ENCODE measurements at places on chromosomes 2 and 18. TPM values are rescaled to one million over a fixed set of nuclear protein-coding genes. Genes with fewer than 3 reads are reported as not detected.

The RTP5 gene
- total RNA-seq: 0.10 TPM

DNA sequence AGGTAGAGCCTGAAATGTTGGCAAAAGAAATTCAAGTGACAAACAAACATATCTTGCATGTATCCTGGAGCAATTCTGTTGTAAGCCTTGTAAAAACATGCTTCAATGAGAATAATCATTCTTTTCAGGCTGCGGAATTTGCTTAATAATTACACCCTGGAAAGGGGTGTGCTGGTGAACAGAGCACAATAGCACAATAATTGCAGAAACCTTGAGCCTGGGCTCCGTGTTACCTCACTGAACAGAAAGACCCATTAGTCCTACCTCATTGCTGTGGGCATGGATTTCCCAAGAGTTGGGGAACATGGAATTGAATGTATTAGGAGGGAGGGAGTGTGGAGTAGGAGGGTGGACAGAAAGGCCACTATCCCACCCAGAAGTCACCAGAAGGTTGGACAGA is 168.0 kb upstream of the ALKAL2 start:
- no peak overlapping the region for H3K27ac ChIP-seq
- DNase-seq: no peak

GRCh38 chr2:217652761-217653639 is 349.8 kb downstream of the TNS1 start:
- no peaks in the 10 kb centered on the region for H3K27me3 ChIP-seq
- H3K4me1 ChIP-seq: peaks cover 7% of the 10 kb centered on the region
- no peak overlapping the region for H3K27ac ChIP-seq
- no peaks in the 10 kb centered on the region for H3K36me3 ChIP-seq
- DNase-seq: peak; percentile 64

DNA sequence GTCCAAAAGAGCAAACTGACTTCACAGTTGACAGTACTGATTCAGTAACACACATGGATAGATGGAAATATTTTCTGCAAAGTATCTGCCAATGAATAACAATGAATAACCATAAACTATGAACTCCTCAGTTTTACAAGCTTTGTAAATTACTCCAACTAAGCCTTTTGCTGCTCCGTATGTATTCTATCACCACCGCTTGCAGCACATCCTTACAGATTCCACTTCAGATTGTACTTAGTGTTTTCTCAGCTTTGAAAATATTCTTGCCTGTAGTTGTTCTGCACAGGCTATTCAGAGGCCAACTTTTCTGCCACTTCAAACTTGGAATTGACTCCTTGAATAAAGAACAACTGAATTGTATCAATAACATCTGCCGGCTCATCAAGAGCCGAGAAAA is 36.2 kb downstream of the TLK1 start:
- H3K36me3 ChIP-seq: no peaks in the 10 kb centered on the region
- no peak overlapping the region for H3K4me3 ChIP-seq
- H3K27me3 ChIP-seq: no peaks in the 10 kb centered on the region

GRCh38 chr2:72937356-72937669 is 20.0 kb downstream of the EMX1 start:
- no peak overlapping the region for H3K4me3 ChIP-seq
- no peaks in the 10 kb centered on the region for H3K27me3 ChIP-seq
